ENCODE measurements at places on chromosomes 5 and 9. TPM values are rescaled to one million over a fixed set of nuclear protein-coding genes. Genes with fewer than 3 reads are reported as not detected.
A peak's percentile ranks its signal among the peaks of the same experiment; 100 is the strongest.

ROPN1L gene
- total RNA-seq, result not detected

EGFL7 gene
- 5.6 TPM for total RNA-seq

SKP2 gene
- total RNA-seq, result 36.3 TPM

RMRP gene
- total RNA-seq, result 966 TPM

- no peak for DNase-seq
Measured at GRCh38 chr9:102911185-102911584, 83.9 kb upstream of the CYLC2 start.

- no peak for DNase-seq
Measured at GRCh38 chr9:18015116-18015515, 436.2 kb downstream of the SH3GL2 start.

DNA sequence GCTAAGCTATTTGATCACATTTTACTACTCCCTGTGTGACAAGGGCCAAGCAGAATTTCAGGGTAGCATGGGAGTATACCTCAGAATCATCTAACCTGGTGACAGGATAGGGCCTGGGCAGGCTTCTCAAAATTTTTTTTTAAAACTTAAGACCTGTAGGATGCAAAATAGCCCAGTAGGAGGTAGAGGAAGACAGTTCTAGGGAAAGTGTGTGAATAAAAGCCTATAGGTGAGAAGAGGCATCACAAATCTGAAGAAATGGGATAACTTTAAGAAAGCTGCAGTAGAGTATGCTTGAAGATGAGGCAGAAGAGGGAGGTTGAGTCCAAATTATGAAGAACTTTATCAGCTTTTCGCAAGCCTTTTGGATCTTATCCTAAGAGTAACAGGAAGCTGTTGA, 32.3 kb downstream of the CNTRL start:
- peak; percentile 17 for DNase-seq

DNA sequence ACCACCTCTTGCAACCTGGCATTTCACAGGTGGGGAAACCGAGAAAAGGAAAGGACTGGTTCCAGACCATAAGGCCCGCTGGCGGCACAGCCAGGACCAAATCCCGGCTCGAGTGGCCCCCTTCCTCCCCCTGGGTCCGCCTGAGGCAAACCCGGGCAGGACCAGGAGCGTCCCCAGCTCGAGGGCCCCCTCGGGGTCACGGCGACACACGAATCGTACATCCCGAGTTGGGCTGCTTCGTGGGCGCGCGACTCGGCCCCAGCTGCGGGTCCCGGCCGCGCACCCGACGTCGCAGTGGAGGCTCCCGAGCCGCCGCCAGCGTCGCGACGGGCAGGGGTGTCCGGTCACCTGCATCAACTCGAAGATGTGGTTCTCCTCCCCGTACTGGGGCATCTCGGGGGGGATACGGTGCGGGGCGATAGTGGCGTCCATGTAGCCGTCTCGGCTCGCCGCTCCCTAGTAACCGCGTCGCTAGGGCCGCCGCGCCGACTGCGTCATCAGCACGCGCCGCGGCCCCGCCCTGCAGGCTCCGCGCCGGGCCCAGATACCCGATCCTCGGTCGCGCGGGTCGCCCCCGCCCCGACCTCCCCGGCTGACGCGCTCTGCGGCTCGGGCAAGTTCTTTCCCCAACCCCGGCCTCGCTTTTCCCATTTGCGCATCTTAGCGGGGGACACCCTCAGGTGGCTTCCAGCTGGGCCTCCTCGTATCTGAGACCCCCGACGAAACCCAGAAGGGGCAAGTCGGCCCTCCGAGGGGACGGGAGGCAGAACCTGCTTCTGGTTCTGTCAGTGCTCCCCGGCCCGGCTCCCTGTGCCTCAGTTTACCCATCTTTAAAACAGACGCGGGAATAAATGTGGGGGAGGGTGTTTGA, at the start of gene AK8:
Gene AK8, minus strand, starts transcription at position 461 of the 871 bp plus-strand sequence. Its CDS starts 29 bp downstream, at position 432.
- DNase-seq, result peak; percentile 66

- DNase-seq, result no peak
Measured at GRCh38 chr9:117253261-117253660, 161.6 kb downstream of the ASTN2 start.

DNA sequence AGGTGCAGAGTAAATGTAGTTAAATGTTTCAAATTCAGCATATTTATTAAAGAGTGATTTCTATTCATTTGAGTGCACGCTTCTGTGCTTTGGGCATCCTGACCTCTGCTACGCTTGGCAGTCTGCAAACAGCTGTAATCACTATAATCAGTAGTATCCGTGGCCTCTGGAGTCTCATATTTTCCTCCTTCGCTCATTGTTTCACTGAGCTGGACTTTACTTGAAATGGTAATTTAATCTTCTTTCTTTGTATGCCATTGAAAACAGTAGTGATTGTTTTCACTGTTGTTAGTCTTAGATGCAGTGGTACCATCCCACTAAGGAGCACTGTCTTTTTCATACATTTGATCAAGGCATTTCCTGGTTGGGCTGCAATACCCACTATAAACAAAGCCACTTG, 43.5 kb upstream of the CAVIN4 start:
- no peak for DNase-seq

GRCh38 chr5:159735749-159736660, 180.3 kb upstream of the ADRA1B start:
- DNase-seq, result no peak

DNA sequence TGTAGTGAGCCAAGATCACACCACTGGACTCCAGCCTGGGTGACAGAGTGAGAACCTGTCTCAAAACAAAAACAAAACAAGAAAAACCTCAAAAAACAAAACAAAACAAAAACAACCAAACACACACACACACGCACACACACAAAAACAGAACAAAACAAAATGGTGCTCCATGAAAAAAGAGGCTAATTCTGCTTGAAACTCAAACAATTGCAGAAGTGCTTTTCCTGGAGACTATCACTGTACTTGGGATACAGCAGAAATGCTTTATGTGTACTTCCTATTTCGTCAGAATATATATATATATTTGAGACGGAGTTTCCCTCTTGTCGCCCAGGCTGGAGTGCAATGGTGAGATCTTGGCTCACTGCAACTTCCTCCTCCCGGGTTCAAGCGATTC, 49.9 kb upstream of the HSPA9 start:
- no peak for DNase-seq
